ENCODE measurements at places on chromosomes 3 and 15.
A peak's percentile ranks its signal among the peaks of the same experiment; 100 is the strongest.

- DNase-seq = peak; percentile 3
Measured at GRCh38 chr15:35519541-35520149, 26.3 kb downstream of the DPH6 start.

- DNase-seq = no peak
Measured at GRCh38 chr3:188236271-188236670, 82.3 kb downstream of the LPP start.

DNA sequence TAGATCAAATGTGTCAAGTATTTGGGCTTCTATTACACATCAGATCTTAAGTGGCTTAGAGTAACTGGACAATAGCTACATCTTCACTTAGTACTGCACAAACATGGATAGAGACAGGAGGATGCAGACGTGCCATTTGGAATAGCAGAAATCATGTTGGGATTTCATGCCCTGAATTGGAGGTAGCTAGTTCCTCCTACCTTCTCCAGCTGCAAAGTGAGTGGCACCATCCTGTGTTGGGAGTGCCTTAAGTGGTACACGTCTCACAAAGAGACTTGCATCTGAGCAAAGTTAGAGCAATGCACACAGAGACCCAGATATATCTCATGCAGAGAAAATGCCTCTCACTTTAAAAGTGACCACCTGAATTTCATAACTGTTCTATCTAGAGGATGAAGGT, 136.5 kb downstream of the SSR3 start:
- no peak for DNase-seq

DNA sequence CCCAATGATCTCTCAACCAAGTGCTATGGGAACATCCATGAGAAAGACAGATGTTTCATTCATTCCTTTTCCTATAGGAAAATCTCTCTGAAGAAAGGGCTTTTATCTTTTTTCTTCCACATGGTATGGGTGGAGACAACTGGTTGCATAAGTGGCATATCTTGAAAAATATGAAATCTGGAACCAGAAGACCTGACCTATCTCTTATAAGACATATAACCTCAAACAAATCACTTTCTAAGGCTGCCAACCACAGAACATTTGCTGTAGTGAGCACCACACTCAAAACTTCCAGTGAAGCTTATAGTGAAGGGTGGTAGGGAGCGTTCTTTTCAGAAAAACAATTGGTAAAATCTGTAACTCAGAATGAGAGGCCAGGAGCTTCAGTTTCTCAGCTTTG, 58.5 kb downstream of the SHQ1 start:
- no peak for DNase-seq

- DNase-seq = no peak
Measured at GRCh38 chr15:23690450-23690852, 3.3 kb upstream of the NDN start.

DNA sequence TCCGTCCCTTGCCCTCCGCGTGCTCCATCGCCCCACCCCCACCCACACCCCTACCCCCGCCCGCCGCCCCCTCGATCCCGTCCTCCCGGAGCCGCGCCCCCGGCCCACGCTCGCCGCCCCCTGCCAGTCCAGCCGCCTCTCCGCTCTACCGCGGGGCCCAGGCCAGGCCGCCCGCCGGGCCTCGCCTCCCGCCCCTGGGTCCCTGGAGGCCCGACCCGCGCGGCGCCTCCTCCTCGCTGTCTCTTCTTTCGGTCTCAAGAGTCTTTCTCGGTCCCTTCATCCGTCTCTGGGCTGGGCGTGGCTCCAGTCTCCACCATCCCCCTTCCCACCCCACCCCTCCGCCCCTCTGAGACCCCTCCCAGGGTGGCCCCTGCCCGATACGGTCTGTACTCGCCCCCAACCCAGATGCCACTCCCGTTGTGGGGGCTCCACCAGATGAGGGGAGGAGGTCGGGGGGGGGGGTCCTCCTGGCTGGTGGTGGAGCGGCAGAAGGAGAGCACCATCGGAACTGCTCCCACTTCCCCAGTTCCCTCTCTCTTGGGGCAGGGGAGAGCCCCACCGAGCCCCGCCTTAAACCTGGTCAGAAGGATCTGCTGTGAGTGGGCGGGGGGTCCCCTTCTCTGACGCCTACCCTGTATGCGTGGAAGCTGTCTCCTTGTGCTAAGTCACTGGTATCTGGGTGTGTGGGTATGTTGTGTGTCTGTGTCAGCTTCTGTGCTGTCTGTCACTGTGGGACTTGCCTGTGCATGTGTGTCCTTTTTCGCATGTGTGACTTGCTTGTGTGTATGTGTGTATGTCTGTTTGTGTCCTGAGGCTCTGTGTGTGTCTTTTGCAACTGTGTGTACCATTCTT, 1.0 kb downstream of the PRKCD start:
- DNase-seq = no peak

GRCh38 chr3:124207873-124208485, 216.1 kb upstream of the ROPN1 start:
- no peak for DNase-seq

DNA sequence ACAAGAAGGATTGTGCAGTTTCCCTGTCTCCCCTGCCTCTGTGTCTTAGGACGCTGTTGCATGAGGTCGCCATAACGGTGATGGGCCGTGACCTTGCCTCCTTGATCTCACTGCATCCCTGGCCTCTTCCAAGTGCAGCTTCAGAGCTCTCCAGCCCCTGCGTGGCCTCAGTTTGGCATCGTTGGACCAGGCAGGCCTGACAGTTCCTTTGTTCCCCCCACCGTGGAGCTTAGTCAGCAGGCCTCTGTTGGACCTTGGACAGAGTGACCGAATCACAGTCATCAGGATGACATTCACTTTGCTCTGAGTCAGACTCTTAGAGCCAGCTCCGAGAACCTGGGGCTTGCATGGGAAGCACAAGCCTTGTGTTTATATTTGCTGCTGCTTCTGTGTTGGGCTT, 139.4 kb downstream of the OPA1 start:
- DNase-seq = no peak

- DNase-seq = no peak
Measured at GRCh38 chr15:63200464-63201249, 11.3 kb downstream of the RAB8B start.

DNA sequence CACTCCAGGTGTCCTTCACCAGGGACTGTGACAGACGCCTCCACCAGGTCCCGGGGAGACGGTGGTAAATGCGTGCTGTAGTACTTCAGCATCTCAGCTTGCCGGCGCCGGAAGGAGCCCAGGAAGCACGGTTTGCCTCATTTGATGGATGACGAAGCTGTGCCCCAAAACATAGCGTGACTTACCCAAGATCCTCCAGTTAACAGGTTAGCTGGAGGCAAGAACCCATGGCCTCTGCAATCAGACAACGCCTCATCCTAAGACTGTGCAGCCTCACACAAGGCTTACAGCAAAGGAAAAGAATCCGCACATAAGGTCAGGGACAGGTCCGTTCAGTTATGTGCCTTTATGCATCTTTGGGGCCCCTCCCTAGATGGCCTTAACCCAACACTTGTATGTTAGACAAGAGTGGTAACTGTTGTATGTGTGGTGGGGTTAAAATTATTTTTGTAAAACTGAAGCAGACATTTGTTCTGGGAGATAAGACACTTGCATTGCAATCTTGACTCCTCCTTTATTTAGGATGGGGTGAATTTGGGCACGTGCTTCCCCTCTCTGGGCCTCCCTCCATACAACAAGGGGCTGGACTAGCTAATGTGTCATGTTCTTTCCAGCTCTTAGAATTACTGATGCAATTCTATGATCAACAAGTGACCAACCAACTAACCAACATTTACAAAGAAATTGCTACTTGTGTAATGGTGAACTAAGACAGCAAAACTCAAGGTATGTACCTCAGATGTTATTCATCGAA, 39.4 kb downstream of the VGLL4 start:
- no peak for DNase-seq

DNA sequence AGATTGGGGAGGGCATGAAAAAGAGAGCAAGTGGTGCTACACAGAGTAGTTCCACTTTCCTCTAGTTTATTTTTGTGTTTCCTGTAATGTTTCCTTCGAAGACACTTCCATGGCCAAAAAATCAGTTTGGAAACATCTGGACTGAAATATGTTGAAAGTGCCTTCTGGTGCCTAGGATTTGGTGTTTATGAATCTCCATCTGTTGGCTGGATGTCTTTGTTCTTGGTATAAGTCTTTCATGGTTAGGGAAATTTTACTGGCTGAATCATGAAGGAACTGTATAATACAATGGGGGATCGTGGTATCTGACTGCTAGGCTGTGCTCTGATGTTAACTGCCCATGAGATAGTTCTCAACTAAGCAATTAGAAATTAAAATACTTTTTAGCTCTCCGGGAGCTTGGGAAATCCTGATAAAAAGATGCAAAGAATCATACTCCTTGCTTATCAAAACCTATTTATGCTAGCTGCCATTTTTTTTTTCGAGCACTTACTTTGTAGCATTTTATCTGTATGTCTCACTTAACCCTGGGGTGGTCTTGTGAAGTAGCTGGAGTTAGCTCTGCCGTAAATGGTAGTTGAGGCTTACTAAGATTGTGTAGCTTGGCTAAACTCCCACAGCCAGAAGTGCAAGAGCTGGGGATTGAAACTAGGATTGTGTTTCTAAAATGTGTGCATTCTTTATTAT, 21.9 kb downstream of the AKAP13 start:
- no peak for DNase-seq

- no peak for DNase-seq
Measured at GRCh38 chr3:195165790-195166189, 105.2 kb downstream of the XXYLT1 start.

- DNase-seq = no peak
Measured at GRCh38 chr3:178385280-178385952, 150.8 kb upstream of the KCNMB2 start.

- no peak for DNase-seq
Measured at GRCh38 chr3:186097663-186098451, 11.0 kb downstream of the ETV5 start.

DNA sequence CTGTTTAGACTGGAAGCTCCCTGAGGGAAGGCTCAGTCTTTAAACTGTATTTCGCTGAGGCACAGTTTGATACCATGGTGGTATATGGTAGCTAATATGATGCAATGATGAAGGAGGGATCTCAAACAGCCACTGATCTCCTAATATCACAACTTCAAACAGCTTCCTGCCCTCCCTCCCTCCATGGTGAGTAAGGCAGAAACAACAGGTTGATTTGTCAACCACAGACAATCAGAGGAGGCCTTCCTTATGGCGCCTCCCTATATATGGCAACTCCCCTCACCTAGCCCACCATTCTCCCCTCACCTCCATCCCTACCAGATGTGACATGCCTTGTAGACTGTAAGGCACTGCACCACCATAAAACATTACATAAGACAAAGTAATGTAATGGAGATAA, 316.5 kb upstream of the ICE2 start:
- DNase-seq = no peak

DNA sequence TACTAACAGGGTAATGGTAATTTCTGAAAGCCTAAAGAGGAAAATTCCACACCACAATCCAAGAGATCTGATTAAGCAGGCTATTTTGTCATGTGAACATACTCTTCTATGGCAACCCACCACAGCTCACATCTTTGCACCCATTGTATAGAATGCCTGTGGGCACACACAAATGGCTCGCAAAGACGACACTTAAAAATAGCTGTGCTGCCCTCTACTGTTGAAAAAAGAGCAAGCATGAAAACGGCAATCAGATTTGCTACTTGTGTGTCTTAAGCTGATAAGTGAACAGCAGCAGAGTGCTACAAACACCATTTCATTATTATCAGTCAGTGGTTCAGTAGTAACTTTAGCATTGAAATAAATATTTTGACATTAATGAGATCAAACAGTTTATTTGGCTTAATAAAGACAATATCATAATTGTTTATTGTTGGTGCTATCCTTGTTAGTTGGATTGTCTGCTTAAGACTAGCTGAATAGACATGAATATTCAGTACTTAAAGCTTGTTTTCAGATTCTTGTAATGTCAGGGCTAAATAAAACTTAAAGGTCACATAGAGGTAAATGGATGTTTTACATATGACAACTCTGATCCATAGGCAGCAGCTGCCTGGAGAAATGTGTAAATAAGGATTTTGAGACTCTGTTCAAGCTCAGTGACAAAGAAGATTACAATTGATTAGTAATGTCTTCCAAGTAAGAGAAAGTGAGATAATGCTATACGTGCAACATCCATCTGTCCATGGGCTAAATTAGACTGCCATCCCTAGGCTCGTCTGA, 199.1 kb downstream of the LRRN1 start:
- no peak for DNase-seq

DNA sequence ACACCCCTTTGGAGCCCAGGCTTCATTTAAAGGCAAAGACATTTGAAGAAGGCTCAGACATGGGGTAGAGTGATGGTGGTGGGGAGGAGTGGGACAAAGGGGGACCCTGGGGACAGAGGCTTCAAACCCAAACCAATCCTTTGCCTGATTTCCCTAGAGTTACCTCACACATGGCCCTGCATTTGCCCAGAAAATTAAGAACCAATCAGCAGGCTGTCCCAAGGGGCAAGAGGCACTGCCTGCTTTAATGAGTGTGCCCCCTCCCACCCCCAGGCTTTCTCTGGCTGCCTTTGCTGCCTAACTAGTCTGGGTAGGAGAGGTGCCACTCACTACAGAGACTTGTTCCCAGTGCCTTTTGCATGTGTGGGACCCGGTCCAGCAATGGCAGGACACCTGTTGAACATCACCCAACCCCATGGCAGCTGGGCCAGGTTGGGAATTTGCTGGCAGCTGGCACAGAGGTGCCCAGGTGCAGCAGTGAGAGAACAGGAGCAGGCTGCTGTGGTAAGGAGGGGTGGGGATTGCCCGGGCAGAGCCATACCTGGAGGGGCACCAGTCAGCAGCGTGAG, 38.4 kb downstream of the CCDC33 start:
- DNase-seq = no peak

- DNase-seq = no peak
Measured at GRCh38 chr15:70519004-70519365, 244.4 kb downstream of the UACA start.

- DNase-seq = no peak
Measured at GRCh38 chr15:91589360-91589759, 264.1 kb upstream of the SLCO3A1 start.

DNA sequence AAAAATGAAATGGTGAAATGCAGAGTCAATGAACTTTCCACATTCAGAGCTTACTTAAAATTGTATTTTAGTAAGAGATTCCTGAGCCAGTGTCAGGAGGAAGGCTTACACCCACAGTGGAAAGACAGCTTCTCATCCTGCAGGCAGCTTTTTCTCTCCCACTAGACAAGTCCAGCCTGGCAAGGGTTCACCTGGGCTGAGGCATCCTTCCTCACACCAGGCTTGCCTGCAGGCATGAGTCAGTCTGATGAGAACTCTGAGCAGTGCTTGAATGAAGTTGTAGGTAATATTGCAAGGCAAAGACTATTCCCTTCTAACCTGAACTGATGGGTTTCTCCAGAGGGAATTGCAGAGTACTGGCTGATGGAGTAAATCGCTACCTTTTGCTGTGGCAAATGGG, 3.1 kb downstream of the CCR4 start:
- DNase-seq = no peak

DNA sequence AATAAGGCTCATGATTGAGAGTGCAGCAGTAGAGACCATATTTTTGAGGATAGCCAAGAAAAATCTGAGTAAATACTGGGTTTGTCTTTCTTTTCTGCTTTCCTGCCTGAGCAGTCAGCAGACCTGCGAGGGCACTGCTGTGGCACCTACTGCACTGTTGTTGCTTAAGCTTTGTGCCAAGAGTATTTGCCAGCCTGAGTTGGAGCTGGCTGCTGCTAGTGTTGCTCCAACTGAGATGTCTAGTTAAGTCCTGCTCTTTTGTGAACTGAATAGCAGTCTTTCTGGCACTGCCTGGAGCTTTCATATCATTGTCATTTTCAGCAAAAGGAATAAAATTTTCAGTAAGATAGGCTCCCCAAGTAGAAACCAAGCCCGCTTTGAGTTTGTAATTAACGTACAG, 214.5 kb upstream of the P2RY1 start:
- DNase-seq = no peak
